ENCODE measurements at places on chromosomes 7 and 10.

DNA sequence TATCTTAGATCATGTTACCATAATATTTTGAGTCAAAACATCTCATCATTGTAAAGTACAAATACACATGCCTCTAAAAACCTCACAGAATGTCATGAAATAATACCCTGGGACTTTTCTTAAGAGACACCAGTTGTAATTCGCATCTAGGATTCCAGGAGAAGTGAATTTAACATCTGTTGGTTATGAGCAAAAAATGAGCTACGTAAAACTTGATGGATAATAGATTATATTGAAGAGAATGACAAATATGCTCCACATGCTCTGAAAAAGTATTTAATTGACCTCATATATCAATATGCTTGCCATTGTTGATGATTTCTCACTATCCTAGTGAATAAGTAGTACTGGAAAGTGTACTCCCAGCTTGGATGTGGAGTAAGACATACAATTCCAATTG, 227.0 kb downstream of the BBS9 start:
- DNase-seq = no peak

- DNase-seq = no peak
Observed at GRCh38 chr7:134645478-134645877, 1.2 kb upstream of the BPGM start.

GRCh38 chr10:124374535-124375352, 44.0 kb downstream of the OAT start:
- no peak for DNase-seq

DNA sequence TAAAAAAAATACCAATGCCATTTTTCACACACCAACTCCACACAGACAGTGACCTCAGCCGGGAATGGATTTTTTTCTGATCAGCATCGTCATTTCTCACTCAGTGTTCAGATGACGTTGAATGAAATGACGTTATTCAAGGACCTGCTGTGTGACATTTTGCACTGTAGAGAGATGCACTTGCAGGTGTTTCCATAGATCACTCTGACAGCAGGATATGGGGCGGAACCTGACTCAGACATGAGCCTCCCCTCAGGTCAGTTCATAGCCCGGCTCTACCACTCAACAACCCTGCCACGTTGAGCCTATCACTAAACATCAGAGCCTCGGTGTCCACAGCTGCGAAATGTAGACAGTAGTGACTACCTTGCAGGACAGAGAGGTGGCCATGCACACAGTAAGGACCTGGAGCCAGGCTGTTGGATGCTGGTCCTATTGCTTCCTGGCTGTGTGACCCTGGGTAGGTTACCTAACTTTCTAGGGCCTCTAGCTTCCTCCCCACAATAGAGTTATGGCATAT, 41.4 kb upstream of the ANTXRL start:
- no peak for DNase-seq

DNA sequence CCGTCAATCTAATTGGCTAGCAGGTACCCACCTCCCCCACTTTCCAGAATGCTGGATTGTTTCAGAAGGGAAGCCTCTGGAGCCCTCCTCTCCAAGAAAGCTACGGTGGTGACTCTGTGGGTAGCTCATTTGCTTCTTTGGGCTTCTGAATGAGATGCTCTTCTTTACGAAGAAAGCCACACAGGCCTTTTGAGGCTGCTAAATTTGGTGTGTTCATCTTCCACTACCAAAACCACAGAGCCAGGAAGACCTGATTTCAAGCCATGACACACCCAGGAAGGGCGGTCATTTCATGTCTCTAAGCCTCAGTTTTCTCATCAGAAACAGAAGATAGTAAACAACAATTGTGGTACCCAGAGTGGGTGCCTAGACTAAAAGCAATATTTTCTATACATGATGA, 901.2 kb downstream of the KCNMA1 start:
- DNase-seq = no peak

- no peak for DNase-seq
Observed at GRCh38 chr10:132878730-132879407, 63.5 kb downstream of the CFAP46 start.

DNA sequence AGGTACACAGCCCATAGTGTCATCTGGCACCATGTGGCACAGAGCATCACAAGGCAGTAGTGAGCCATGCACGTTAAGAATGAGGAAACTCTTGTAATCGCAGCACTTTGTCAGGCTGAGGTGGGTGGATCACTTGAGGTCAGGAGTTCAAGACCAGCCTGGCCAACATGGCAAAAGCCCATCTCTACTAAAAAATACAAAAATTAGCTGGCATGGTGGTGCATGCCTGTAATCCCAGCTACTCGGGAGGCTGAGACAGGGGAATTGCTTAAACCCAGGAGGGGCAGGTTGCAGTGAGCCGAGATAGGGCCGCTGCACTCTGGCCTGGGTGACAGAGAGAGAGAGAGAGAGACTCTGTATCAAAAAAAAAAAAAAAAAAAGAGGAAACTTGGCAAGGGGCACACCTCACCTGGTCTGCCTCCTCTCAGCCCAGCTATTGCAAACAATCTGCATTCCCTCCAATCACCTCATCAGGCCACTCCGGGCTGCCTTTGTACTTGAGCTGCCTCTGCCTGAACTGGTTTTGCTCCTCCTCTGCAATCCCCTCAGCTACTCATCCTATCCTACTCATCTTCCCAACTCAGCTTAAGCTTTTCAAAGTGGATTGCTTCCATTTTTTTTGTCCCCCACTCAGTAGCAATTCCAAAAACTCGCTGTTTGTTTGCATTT, 46.0 kb upstream of the OPTN start:
- DNase-seq = no peak

GRCh38 chr7:113831556-113831955, 87.3 kb downstream of the PPP1R3A start:
- no peak for DNase-seq

- DNase-seq = no peak
Observed at GRCh38 chr10:131841661-131842139, 59.1 kb upstream of the PPP2R2D start.

- no peak for DNase-seq
Observed at GRCh38 chr10:46539596-46540411, 16.7 kb downstream of the GPRIN2 start.

- DNase-seq = no peak
Observed at GRCh38 chr10:22583683-22584082, 130.7 kb downstream of the PIP4K2A start.

DNA sequence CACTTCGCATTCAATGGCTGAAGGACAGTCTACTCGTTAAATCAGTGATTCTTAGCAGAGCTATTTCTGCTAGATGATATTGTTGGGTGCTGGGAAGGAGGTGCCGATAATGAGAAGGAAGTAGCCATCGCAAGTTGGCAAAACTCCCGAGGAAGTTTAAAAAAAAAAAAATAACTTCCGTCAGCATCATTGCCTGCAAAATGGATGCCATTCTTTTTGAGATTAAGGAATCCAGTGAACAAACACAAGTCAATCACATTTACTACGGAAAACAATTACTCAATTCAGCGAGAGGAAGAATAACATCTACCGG, 74.4 kb upstream of the SFMBT2 start:
- DNase-seq = no peak

DNA sequence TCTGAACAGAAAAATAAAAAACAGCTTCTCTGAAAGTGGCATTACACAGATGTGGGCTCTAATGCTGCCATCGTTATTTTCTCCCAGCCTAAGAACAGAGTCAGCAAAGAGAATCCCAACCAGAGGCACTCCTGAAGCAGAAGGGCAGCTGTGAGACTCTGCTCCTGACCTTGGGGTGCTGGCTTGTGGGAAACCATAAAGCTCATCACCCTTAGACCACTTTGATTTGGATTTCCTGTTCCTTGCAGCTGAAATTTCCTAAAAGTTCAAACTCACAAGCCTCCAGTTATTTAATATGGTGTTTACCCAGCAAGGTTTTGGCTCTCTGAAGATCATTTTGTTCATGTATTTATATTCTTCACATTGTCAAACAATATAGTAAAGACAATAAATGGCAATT, 814.8 kb downstream of the TNS3 start:
- no peak for DNase-seq

GRCh38 chr10:119206603-119207365, 587 bp upstream of the GRK5 start:
- peak; percentile 88 for DNase-seq

GRCh38 chr10:110709964-110710587, 65.9 kb downstream of the RBM20 start:
- no peak for DNase-seq

GRCh38 chr10:131477457-131478121, 166.1 kb upstream of the TCERG1L start:
- DNase-seq = no peak

DNA sequence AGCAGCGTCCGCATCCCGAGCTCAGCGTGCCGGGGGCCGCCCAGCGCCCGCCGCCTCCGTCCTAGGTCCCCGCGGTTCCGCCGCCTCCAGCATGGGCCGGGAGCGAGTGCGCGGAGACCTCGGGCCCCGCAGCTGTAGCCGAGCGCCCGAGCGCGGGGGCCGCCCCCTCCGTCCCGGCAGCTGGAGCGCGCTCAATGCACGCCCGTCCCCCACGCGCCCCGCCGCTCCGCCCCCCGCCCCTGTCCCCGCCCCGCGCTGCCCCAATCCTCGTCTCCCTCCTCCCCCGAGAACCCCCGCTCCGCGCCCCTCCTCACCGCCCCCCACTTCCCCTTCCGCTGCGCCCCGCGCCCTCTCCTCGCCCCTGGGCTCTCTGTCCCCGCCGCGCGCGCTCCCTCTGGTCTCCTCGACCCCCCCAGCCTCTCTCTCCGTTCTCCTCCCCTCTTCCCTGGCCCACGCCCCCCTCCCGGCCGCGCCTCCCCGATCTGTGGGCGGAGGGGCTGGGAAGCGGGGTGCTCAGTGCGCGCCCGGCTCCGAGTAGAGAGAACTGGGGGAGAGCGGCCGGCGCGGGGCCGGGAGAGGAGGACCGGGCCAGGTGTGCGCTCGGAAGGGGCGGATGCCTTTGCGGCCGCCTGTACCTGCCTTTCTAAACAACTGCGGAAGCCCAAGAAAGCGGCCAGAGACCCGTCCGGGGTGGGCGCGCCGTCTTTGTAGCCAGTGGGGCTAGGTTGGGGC, at the start of gene VIPR2:
Gene VIPR2 (minus strand): TSS at position 110 of the 732 bp plus-strand sequence. CDS start 96 bp downstream, at position 14.
- no peak for DNase-seq

- DNase-seq = no peak
Observed at GRCh38 chr10:99344715-99345114, 15.6 kb downstream of the CNNM1 start.

- DNase-seq = peak; percentile 84
Observed at GRCh38 chr10:74081192-74081803, 69.3 kb downstream of the AP3M1 start.

GRCh38 chr10:22251751-22252223, 34.0 kb upstream of the EBLN1 start:
- DNase-seq = peak; percentile 77

GRCh38 chr7:79502151-79502550, 48.7 kb upstream of the MAGI2 start:
- no peak for DNase-seq

GRCh38 chr7:140903741-140904480, 20.8 kb downstream of the BRAF start:
- DNase-seq = no peak
